Astrocyte of the spinal cord (primary cell): ENCODE measurements at places on chromosomes 13 and 19.

GRCh38 chr13:43205416-43205815, 182.0 kb downstream of the DNAJC15 start:
- no peak for DNase-seq

DNA sequence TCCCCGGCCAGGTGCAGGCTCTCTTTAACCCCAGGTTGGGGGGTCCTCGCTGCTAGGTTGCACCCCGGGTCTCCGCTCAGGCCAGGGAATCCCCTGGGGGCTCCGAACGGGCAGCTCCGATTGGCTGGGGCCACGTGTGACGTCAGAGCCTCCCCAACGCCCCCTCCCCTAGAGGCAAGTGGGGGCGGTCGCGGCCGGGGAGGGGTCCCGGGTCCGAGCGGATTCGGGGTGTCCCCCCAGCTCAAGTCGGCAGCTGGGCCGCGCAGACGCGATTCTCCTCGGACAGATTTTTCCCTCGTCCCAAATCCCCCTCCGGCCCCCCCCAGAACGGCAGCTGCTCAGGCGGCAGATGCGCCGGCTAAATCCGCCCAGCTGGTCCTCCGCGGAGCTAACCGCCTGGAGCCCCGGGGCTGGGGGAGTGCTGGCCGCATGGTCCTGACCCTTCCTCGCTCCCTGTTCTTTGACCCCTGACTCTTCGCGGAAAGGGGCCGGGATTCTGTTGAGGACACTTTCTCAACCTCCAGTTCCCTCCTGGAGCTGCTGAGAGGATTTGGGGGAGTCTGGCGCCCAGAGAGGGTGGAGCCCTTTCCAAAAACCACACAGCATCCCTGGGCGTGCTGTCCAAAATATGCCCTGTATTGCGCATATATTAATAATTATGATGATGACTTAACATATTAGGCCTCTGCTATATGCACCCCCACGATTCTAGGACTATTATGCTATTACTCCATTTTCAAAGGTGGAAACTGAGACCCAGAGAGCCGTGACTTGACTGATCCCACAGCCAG, 25.4 kb upstream of the SEMA6B start:
- no peak for DNase-seq

GRCh38 chr13:80448725-80449124, 107.8 kb upstream of the SPRY2 start:
- DNase-seq: no peak

DNA sequence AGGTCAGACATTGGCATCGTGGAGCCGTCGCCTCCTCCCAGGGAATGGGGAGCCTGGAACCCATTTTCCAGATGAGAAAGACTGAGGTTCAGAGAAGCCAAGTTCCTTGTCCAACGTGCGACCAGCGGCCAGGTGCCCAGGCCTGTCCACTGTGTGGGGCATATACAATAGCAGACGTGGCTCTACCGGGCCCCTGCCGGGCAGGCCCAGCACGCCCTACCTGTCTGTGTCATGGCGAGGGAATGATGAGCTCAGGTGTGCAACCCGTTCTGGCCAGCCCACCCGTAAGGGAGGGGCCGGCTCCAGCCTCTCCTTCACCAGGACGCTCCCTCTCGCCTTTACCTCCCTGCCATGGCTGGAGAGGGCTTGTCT, 837 bp downstream of the GNA15 start:
- no peak for DNase-seq

- DNase-seq: no peak
Observed at GRCh38 chr13:65971541-65971940, 1258.6 kb downstream of the PCDH9 start.

DNA sequence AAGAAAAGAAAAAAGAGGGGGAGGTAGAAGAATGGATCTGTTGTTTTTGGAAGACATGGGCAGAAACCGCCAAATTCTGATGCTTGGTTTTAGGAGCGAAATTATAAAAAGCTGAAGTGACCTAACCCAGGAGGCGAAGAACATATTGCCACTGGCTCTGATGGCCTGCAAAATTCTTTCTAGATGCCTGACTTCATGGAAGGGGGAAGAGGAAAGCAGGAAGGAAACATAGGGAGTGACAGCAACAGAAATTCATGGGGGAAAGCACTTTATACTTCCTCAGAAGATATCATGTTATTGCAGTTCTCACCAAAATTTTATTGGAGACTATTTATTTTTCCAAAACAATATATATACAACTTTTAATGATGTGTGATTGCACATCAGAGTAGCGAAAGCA, 213.5 kb downstream of the DLEU7 start:
- DNase-seq: no peak

- DNase-seq: no peak
Observed at GRCh38 chr13:50576156-50576555, 267.3 kb downstream of the DLEU7 start.

DNA sequence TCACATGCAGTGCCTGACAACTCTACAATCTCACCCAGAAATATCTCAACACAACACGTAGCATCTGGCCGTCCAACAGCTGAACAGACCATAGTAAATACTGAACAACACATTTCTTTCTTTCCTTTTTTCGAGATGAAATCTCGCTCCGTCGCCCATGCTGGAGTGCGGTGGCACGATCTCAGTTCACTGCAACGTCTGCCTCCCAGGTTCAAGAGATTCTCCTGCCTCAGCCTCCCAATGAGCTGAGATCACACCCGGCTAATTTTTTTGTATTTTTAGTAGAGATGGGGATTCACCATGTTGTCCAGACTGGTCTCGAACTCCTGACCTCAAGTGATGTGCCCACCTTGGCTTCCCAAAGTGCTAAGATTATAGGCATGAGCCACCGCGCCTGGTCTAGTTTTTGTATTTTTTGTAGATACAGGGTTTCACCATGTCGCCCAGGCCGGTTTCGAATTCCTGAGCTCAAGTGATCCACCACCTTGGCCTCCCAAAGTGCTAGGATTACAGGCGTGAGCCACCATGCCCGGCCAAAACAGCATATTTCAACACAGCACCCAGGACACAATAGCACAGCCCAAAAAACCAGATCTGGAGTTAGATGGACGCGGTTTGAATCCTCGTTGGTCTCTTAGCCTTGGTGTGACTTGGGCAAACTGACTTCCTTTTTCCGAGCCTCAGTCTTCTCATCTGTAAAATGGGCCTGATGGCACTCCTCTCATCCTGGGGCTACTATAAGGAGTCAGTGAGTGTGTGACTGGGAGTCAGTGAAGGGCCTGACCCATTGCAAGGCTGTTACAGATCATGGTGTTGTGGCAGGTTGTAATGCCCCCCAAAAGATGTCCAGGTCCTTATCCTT, 22.6 kb downstream of the CYP2A6 start:
- DNase-seq: no peak

DNA sequence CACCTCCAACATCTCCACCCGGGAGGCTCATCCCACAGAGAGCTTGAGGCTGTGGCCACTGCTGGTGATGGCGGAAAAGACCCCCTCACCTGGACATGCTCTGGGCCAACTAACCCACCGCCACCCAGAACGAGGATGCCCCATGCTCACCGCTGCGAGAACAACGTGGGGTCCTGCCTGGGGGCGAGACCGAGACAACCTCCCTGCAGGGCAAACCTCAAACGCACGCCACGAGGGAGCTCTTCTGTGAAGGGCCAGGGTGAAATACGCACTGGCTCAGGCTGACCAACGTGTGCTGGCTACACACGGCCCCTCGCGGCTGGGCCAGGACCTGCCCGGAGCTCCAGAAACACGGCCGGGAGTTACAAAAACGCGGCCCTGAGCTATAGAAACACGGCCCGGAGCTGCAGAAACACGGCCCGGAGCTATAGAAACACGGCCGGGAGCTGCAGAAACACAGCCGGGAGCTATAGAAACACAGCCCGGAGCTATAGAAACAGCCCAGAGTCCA, 19.0 kb upstream of the PLPP2 start:
- DNase-seq: peak; percentile 74

GRCh38 chr19:7720351-7720750, 11.6 kb downstream of the CLEC4G start:
- DNase-seq: no peak
